Camera-type eye (tissue), 1 donor: ENCODE measurements at places on chromosomes 13 and 19. TPM values are rescaled to one million over a fixed set of nuclear protein-coding genes. Genes with fewer than 3 reads are reported as not detected.

GRK1 gene
- 25.6 TPM for total RNA-seq

KMT2B gene
- 26.9 TPM for total RNA-seq

ZNF543 gene
- 37.8 TPM for total RNA-seq

ZNF177 gene
- 10.3 TPM for total RNA-seq

MEIS3 gene
- total RNA-seq = 31.7 TPM

TMEM255B gene
- total RNA-seq = 4.9 TPM

HCST gene
- not detected for total RNA-seq

STARD13 gene
- total RNA-seq = 30.0 TPM

C19orf67 gene
- total RNA-seq = not detected

CGB8 gene
- total RNA-seq = not detected

KIRREL2 gene
- 11.2 TPM for total RNA-seq

TMEM147 gene
- total RNA-seq = 49.3 TPM

SIAH3 gene
- 1.0 TPM for total RNA-seq

TTYH1 gene
- 99.3 TPM for total RNA-seq

CEACAM19 gene
- total RNA-seq = 3.4 TPM

MATK gene
- 27.5 TPM for total RNA-seq

TNNT1 gene
- 49.5 TPM for total RNA-seq

CCL25 gene
- not detected for total RNA-seq

ZNF579 gene
- total RNA-seq = 3.6 TPM

RFPL4AL1 gene
- total RNA-seq = not detected

BLVRB gene
- total RNA-seq = 43.0 TPM

CDADC1 gene
- 10.6 TPM for total RNA-seq

FAM83E gene
- total RNA-seq = 1.4 TPM

MISP3 gene
- 0.71 TPM for total RNA-seq

HDGFL2 gene
- 53.3 TPM for total RNA-seq

ADPRHL1 gene
- 7.3 TPM for total RNA-seq

LGALS7B gene
- 2.1 TPM for total RNA-seq

ZSCAN18 gene
- 140 TPM for total RNA-seq

PCP2 gene
- 12.3 TPM for total RNA-seq

ZNF549 gene
- total RNA-seq = 20.1 TPM

FLT1 gene
- total RNA-seq = 125 TPM

ZNF835 gene
- total RNA-seq = 12.2 TPM

UQCR11 gene
- total RNA-seq = 21.9 TPM

RFX1 gene
- 10.4 TPM for total RNA-seq

SPC24 gene
- 11.4 TPM for total RNA-seq

ADM5 gene
- 0.77 TPM for total RNA-seq
